ENCODE measurements at places on chromosomes 6 and 20.

- H3K4me3 ChIP-seq, result no peak overlapping the region
- DNase-seq, result no peak
- H3K4me1 ChIP-seq, result no peaks in the 10 kb centered on the region
- H3K27ac ChIP-seq, result no peak overlapping the region
- H3K36me3 ChIP-seq, result no peaks in the 10 kb centered on the region
Measured at GRCh38 chr6:127219869-127220268, 46.8 kb upstream of the RNF146 start.

GRCh38 chr6:1422290-1422689 lies 32.9 kb downstream of the FOXF2 start:
- no peak for DNase-seq
- H3K4me1 ChIP-seq, result no peaks in the 10 kb centered on the region
- no peaks in the 10 kb centered on the region for H3K36me3 ChIP-seq
- no peaks in the 10 kb centered on the region for H3K27me3 ChIP-seq
- no peak overlapping the region for H3K4me3 ChIP-seq
- H3K27ac ChIP-seq, result no peak overlapping the region

DNA sequence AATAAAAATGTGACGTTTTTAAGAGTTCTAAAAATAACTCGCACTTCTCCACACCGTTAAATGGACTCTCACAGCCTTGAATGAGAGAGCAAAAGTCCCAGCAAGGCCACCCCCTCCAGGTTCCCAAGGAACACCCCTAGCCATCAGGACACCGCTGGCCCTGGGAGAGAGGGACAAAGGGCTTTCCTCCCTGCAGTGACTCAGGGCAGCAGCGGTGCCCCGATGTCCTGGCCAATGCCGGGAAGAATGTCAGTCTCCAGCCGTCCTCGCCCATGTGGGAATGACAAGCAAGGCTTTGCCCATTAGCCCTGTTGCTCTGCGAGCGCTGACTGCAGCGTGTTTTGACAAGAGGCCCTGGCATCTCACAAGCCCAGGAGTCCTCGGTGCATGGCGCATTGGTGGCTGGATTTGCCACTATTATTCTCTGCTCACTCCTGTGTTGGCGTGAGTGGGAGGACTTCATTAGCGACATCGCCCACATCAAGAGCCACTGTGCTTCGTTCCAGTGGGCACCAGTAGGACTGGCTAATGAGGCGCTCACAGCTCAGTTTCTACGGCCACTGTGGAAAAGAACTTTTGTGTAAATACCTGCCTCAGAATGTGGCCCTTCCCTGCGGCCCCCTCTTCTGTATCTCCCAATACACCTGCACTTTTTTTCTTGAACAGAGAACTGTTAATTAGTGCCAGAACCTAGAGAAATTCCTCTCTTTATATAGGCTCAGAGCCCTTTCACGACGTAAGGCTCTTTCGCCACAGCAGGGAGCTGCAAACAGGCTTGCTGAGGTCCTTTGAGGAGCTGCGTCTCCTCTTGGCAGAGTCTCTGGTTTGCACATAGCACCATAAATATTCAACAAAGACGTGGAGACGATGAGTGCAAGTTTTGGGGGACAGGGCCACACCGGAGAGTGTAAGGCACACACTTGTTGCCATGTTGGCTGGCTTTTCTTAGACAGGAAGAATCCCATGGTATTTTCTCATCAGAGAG lies 336.6 kb downstream of the TAF4 start:
- no peak for DNase-seq
- no peaks in the 10 kb centered on the region for H3K36me3 ChIP-seq

GRCh38 chr6:51163843-51164529 lies 345.3 kb downstream of the TFAP2B start:
- no peak overlapping the region for H3K27ac ChIP-seq
- H3K4me3 ChIP-seq, result no peak overlapping the region
- no peaks in the 10 kb centered on the region for H3K4me1 ChIP-seq
- no peaks in the 10 kb centered on the region for H3K27me3 ChIP-seq
- no peak for DNase-seq

- no peak overlapping the region for H3K4me3 ChIP-seq
- H3K36me3 ChIP-seq, result no peaks in the 10 kb centered on the region
- H3K27me3 ChIP-seq, result no peaks in the 10 kb centered on the region
Measured at GRCh38 chr6:100230115-100230952, 234.4 kb downstream of the SIM1 start.

- no peak overlapping the region for H3K27ac ChIP-seq
- H3K36me3 ChIP-seq, result peaks cover 4% of the 10 kb centered on the region
- H3K4me1 ChIP-seq, result no peaks in the 10 kb centered on the region
- H3K4me3 ChIP-seq, result no peak overlapping the region
- H3K27me3 ChIP-seq, result no peaks in the 10 kb centered on the region
Measured at GRCh38 chr6:37368961-37369320, 15.2 kb downstream of the RNF8 start.

DNA sequence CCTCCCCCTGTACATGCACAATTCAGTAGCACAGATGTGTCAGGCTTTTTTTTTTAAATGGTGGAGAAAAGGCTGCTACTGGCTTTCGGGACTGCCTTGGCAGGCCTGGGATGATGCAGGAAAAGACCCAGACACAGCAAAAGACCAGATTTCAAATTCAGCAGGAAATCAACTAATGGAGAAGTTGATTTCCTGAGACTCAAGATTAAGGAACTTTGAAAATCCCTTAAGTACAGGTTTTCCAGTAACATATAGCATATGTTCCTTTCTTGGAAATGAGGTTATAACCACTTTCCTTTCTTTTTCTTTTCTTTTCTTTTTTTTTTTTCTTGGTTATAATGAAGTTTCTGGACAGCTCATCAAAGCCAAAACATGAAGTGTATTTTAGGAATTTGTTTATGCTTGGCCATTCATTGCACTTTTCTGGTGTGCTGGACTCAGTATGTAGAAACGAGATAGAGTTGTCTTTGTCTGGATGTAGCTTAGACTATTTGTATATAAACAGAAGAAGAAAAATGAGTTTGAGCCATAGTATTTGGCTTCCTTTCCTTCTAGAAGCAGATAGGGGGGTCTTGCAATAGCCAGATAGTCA lies 119.4 kb downstream of the SASH1 start:
- H3K27me3 ChIP-seq, result no peaks in the 10 kb centered on the region
- H3K27ac ChIP-seq, result no peak overlapping the region
- DNase-seq, result no peak
- H3K4me1 ChIP-seq, result peaks cover 3% of the 10 kb centered on the region

GRCh38 chr6:134698228-134698627 lies 251.7 kb downstream of the ALDH8A1 start:
- DNase-seq, result no peak
- H3K27me3 ChIP-seq, result no peaks in the 10 kb centered on the region
- H3K4me1 ChIP-seq, result no peaks in the 10 kb centered on the region
- H3K36me3 ChIP-seq, result no peaks in the 10 kb centered on the region
- no peak overlapping the region for H3K27ac ChIP-seq
- H3K4me3 ChIP-seq, result no peak overlapping the region

DNA sequence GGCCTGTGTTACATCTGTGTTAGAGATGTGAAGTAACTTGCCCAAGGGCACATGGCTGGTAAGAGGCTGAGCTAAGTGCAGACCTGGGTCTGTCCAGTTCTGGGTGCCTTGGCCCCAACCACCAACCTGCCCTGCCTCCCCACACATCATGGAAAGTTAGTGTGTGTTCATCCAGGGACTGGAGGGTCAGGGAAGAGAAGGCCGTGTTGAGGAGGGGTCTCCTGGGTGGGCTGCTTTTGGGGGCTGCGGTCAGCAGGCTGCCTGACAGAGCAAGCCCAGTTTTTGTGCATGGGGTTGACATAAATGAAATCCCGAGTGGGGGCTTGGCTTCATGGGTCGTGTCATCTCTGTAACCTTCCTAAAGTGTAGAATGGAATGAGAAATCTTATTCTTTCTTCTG lies 10.9 kb downstream of the PYGB start:
- H3K27me3 ChIP-seq, result no peaks in the 10 kb centered on the region
- H3K4me1 ChIP-seq, result peaks cover 2% of the 10 kb centered on the region

- no peak overlapping the region for H3K4me3 ChIP-seq
- H3K4me1 ChIP-seq, result no peaks in the 10 kb centered on the region
Measured at GRCh38 chr6:124714728-124715127, 247.5 kb upstream of the RNF217 start.

- no peaks in the 10 kb centered on the region for H3K27me3 ChIP-seq
- no peaks in the 10 kb centered on the region for H3K36me3 ChIP-seq
- no peak overlapping the region for H3K4me3 ChIP-seq
- DNase-seq, result no peak
Measured at GRCh38 chr20:61296629-61297019, 44.6 kb downstream of the CDH4 start.

- H3K27me3 ChIP-seq, result no peaks in the 10 kb centered on the region
- no peak overlapping the region for H3K4me3 ChIP-seq
- peaks cover 4% of the 10 kb centered on the region for H3K4me1 ChIP-seq
- DNase-seq, result no peak
- no peak overlapping the region for H3K27ac ChIP-seq
Measured at GRCh38 chr6:38215225-38215624, 395.7 kb downstream of the ZFAND3 start.

GRCh38 chr6:169075211-169075914 lies 178.3 kb downstream of the THBS2 start:
- no peaks in the 10 kb centered on the region for H3K36me3 ChIP-seq
- no peaks in the 10 kb centered on the region for H3K4me1 ChIP-seq
- no peak for DNase-seq
- no peaks in the 10 kb centered on the region for H3K27me3 ChIP-seq

- no peaks in the 10 kb centered on the region for H3K4me1 ChIP-seq
- no peaks in the 10 kb centered on the region for H3K36me3 ChIP-seq
- H3K4me3 ChIP-seq, result no peak overlapping the region
Measured at GRCh38 chr6:136772685-136773472, 19.4 kb downstream of the MAP3K5 start.

- H3K4me3 ChIP-seq, result no peak overlapping the region
- no peak for DNase-seq
- no peaks in the 10 kb centered on the region for H3K27me3 ChIP-seq
- no peaks in the 10 kb centered on the region for H3K36me3 ChIP-seq
- no peak overlapping the region for H3K27ac ChIP-seq
Measured at GRCh38 chr6:13470238-13471140, 16.9 kb downstream of the GFOD1 start.

- H3K27me3 ChIP-seq, result no peaks in the 10 kb centered on the region
- H3K36me3 ChIP-seq, result no peaks in the 10 kb centered on the region
- no peak for DNase-seq
- H3K4me1 ChIP-seq, result peaks cover 5% of the 10 kb centered on the region
- no peak overlapping the region for H3K27ac ChIP-seq
Measured at GRCh38 chr6:2221726-2222274, 23.6 kb downstream of the GMDS start.

DNA sequence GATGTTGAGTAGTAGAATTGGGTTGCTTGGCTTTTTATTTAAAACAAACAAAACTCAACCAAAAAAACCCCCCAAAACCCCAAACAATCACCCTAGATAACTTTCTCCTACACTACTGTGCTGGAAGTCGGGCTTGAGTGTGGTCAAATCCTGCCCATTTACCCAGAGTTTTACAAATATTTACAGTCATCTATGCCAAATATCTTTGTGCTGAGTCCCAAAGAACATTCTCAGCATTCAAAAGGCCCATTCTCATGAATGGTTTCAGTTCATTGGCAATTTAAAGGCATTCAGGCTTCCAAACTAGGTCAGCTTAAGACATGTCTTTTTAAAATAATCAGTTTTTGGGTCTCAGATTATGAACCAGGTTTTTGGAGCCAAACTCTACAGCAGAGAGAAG lies 1.8 kb downstream of the RNF144B start:
- no peaks in the 10 kb centered on the region for H3K36me3 ChIP-seq
- H3K27me3 ChIP-seq, result no peaks in the 10 kb centered on the region
- no peak overlapping the region for H3K27ac ChIP-seq
- peak; percentile 45 for DNase-seq
- no peaks in the 10 kb centered on the region for H3K4me1 ChIP-seq

GRCh38 chr6:78062993-78063392 lies 410.2 kb downstream of the MEI4 start:
- no peaks in the 10 kb centered on the region for H3K36me3 ChIP-seq
- H3K27me3 ChIP-seq, result no peaks in the 10 kb centered on the region
- no peak overlapping the region for H3K27ac ChIP-seq
- H3K4me1 ChIP-seq, result no peaks in the 10 kb centered on the region
- DNase-seq, result no peak

DNA sequence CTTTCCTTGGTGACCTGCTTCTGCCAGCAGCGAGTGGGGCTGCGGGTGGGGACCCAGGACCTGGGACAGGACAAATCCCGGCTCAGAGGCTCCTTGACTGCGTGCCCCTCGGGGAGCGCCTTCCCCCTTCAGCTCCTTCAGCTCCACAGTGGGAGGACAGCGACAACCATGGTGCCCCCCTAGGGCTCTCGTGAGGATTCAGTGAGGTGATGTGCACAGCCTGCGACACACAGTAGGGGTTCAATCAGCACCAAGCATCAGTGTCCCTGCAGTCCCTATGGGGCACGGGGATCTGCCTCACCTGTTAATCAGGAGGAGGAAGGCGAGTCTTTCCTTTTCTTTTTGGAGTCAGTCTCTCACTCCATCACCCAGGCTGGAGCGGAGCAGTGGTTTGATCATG lies 209.2 kb downstream of the PREX1 start:
- no peaks in the 10 kb centered on the region for H3K27me3 ChIP-seq
- no peaks in the 10 kb centered on the region for H3K36me3 ChIP-seq
- H3K27ac ChIP-seq, result no peak overlapping the region
- DNase-seq, result no peak
- no peak overlapping the region for H3K4me3 ChIP-seq
- peaks cover 2% of the 10 kb centered on the region for H3K4me1 ChIP-seq

- DNase-seq, result no peak
- peaks cover 9% of the 10 kb centered on the region for H3K4me1 ChIP-seq
- H3K27ac ChIP-seq, result no peak overlapping the region
- no peaks in the 10 kb centered on the region for H3K27me3 ChIP-seq
- H3K36me3 ChIP-seq, result no peaks in the 10 kb centered on the region
Measured at GRCh38 chr6:144156338-144156737, 6.0 kb downstream of the STX11 start.

DNA sequence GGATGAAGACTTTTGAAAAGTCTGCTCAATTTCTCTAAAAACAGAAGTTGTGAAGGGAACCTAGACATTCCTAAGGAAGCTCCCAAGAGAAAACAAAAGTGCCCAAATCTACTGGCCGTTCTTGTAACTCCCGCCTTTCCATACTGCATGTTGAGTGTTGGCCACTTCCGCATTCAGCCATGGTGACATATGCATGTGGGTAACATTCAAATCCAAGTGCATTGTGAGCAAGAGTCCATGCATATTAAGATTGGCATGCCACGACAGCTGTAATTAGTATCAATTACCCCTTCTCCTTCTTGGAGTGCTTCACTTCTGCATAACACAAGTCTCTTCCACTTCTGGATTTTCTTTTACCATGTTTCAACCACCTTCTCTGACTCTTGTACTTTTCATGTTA lies 8.4 kb downstream of the SLC35D3 start:
- H3K4me1 ChIP-seq, result no peaks in the 10 kb centered on the region
- no peaks in the 10 kb centered on the region for H3K36me3 ChIP-seq
- H3K27ac ChIP-seq, result no peak overlapping the region
- no peak overlapping the region for H3K4me3 ChIP-seq

Measured in mesendoderm (in vitro differentiated cells).